ENCODE measurements at places on chromosomes 5 and 9.
A peak's percentile ranks its signal among the peaks of the same experiment; 100 is the strongest.

GRCh38 chr9:79152306-79152705, 419.5 kb upstream of the TLE4 start:
- DNase-seq: no peak

DNA sequence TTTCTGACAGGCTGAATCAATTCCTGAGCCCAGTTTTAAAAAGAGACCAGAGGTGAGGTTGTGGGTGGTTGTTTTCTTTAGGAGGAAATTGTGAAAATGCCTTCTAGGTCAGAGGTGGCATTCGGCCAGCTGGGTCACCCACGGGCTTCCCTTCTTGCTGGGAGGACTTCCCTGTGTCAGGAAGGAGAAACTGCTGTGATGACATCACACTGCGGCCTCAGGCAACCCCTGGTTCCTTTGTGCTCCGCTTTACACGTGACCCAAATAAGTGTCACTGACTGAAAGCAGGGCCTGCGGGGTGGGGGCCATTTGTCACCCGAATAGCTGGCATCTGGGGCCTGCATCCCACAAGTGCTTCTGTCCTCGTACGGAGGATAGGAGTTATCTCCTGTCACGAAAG, 39.7 kb downstream of the FABP6 start:
- no peak for DNase-seq

DNA sequence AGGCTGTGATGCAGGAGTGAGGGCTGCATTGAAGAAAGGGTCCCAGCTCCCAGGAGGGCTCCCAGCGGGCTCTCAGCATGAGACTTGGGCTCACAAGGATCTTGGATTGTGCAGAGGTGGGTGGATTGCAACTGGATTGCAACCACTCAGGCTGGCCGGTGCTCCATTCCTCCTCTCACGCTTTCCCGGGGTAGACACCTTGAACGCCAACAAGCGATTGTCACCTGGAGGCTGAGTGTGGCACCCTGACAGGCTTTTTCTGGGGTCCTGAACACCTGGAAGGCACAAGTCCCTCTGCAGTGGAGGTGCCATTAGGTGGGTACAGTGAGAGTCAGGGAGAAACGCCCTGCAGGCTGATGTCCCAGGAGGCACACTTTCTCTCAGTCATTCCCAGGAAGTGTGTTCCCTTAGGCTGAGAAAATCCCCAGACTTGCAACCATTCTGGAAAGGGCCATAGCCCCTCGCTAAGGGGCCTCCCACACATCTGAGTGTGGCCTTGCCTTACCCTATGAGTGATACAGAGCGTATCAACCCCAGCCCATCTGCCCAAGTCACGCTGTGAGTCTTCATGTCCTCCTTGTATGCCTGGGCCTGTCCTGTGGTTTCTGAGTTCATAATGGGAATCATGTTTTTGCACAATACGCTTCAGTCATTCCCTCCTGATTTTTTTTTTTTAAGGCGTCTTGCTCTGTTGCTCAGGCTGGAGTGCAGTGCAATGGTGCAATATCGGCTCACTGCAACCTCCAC, 488.1 kb downstream of the IRX1 start:
- no peak for DNase-seq

GRCh38 chr5:111551569-111552275, 39.4 kb upstream of the STARD4 start:
- no peak for DNase-seq

DNA sequence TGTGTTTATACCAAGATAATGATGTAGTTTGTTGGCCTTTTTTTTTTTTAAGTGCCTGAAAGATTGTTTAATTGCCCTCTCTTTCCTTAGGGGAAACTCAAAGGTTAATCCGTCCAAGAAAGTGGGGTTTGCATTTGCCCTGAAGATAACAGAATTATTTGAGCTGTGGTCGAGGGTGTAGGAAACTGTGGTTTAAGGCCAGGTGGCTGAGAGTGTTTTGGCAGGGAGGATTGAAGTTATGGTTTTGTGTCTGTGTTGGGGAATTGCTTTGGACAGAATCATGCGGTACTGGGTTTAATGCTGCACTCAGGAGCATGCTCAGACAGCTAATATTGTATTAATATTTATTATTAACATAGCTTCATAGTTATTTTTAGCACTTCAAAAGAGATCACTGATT, 509.8 kb downstream of the EBF1 start:
- no peak for DNase-seq

- DNase-seq: no peak
Measured at GRCh38 chr9:69577123-69577522, 95.0 kb downstream of the APBA1 start.

DNA sequence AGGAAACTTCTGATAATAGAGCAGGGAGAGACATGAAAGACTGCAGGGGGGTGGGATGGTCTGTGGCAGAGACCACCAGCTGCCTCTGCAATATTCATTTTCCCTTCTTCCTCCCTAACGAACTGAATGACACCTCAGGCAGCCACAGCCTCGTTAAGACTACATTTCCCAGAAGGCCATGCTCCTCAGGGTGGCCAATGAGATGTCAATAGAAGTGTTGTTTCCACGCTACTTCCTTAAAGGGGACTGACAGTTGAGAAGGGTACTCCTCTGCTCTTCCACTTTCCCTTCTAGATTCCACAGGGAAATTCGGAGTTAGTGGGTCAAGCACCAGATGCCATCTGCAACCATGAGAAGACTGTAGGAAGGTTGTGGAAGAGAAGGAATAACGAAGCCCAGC, 52.0 kb upstream of the DAPK1 start:
- DNase-seq: no peak

- DNase-seq: no peak
Measured at GRCh38 chr5:115366223-115366622, 69.8 kb upstream of the CCDC112 start.

DNA sequence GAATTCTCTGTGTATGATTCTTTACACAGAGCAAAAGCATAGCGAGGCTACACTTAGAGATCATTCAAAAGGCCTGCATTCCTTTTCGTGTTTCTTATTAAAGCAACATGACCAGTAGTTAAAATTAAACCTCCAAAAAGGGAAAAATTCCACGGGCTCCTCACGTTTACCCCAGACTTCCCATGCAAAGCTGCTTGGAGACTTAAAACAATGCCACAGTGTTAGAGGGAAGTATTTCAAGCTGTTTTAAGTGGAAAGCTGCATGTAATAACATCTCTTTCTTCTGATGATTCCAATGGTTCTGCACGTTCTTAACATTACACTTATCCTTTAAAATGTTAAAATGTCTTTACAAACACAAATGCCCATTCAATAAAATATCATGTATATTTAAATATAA, 405.2 kb downstream of the SEMA5A start:
- DNase-seq: no peak

GRCh38 chr5:147063943-147064342, 170.9 kb upstream of the STK32A start:
- no peak for DNase-seq

- peak; percentile 64 for DNase-seq
Measured at GRCh38 chr9:132670457-132671391, at the start of gene GTF3C4. Gene GTF3C4 (plus strand): TSS chr9:132670464. CDS start chr9:132670599, 135 bp downstream.

DNA sequence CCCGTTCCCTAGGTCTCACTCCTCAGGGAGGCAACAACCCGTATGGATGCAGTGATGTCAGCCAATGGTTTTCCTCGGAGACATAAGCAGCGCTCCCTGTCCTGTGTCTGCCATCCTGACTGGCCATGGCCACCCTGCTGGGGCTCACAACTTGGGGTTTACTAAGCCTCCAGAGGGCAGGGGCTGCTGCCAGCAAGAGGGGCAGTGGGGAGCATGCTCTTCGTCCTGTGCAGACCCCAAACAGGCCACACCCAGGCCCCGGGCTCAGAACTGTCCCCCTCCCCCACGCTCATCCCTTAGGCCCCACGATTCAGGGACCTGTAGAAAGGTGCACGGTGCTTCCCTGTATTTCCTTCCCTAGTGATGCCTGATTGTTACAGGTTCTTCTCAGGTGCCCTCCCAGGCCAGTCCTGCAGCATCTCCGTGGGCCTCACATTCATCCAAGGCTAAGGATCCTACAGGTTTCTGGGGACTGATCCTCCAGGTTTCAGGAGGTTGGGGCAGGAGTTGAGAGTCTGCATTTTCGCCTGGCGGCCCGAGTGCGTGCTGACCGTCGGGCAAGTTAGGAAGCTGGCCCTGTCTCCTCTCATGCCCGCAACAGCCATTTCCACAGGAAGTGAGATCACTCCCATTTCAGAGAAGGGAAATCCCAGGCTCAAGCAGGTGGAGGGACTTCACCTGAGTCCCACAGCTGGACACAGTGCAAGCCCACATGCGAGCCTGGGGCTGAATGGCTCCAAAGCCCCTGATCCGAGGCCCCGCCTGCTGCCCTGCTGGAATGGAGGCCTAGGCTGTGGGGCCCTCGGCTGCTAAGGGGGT, 217.6 kb downstream of the ROR2 start:
- no peak for DNase-seq

DNA sequence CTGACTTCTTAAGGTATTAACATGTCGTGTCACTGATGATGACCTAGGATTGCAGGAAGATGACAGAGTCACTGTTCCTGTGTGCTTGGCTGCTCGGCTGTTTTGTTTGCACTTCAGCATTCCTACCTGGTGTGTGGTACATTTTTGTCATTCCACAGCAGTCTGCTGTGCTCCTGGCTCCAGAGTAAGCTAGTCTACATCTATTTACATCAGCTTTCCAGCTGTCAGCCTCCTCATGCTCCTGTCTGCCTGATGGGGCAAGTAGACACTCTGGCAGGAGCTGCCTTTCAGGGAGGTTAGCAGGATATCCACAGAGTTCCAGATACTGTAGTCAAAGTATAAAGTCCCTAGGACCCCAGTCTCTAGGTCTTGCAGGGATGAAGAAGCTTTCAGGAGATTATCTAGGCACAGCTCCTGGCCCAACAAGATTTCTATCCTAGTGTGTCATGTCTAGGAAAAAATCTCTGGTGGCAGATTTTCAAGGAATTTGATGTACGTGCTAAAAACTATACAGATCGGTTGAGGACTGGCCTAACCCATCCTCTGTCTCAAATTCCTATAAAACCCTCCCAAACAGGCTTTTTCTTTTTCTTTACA, 28.4 kb downstream of the RUSC2 start:
- DNase-seq: no peak

- no peak for DNase-seq
Measured at GRCh38 chr9:7324152-7324598, 475.4 kb downstream of the DMAC1 start.

GRCh38 chr5:146772881-146773466, 105.6 kb downstream of the PPP2R2B start:
- DNase-seq: no peak

DNA sequence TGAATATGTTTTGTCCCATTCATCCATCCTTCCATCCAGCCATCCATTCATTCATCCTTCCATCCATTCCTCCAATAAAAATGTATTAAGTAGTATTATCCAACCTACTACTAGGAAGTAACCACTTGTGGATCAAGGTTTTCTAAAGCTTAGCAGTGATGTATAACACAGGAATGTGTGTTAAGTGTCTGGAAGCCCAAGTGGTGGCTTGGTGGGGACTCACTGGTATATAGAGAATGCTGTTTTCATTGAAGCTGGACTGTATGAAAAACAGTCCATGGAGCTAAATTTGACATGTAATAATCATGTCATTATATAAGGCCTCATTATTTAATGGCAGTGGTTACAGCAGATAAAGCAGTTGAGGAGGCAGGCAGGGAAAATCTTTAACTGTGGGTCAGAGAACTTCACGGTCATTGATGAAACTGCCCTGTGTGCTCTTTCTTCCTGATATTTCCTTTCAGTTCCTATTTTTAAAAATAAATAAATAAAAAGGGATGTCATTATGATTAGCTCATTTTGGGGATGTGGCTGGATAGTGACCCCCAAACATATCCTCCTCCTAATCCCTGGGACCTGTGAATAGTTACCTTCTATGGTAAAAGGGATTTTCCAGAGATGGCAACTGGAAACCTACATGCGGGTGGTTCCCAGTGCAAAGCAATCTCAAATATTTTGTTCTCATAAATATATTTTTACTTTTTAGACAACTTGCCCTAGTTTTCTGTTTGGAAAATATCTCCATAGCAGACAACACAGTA, 82.3 kb downstream of the DAPK1 start:
- DNase-seq: no peak

DNA sequence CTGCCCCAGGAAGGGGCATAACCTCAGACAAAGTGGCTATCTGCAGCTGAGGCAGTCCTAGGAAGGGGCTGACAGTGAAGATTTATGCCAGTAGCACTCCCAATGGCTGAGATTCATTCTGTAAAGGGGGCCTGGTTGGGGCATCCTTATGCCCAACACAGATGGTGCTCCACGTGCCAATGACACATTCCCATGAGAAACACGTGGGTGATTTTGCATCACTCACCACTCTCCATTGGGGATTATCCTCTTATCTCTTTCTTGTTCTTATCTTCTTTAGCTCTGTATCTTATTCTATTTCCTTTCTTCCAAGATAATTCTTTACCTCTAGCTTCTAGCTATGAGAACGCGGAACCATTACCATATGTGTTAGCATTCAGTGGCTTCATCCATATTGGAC, 194.0 kb upstream of the TUT7 start:
- no peak for DNase-seq

- DNase-seq: no peak
Measured at GRCh38 chr9:108803428-108804065, 52.2 kb downstream of the ACTL7B start.

GRCh38 chr5:82639393-82640144, 361.4 kb upstream of the RPS23 start:
- DNase-seq: no peak

DNA sequence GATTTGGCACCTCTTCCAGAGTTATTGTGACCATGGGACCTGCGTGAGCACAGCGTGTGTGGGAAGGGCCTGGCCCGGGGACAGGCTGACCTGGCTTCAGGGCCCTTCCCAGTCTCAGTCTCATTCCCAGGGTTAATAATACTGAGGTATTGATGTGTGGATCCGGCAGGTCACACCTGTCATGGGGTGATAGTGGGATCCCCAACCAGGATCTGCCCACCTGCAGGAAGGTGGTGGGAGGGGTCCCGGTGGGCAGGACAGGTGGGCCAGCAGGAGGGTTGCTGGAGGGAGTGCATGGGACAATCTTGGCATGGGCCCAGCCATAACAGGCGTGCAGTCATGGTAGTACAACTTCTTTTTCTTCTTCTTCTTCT, 55.4 kb downstream of the COL15A1 start:
- no peak for DNase-seq
